SJCRH30 (cell line): ENCODE measurements at places on chromosomes 3 and 15.
A peak's percentile ranks its signal among the peaks of the same experiment; 100 is the strongest.

DNA sequence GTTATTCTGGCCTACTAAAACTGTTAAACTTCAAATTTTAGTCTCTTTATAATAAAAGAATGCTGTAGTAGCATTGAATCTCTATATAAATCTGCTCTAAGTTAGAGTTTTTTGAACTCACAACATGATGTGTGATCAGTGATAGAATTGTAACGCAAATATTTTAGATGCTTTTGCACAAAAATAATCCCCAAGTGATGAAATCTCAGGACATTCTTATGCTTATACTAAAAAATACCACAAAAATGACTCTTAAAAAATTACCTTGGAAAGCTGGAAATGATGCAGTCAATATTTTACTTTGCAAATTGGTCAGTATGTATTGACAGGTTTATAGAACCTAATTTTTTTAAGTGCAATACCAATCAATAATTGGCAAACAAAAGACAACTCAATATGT is 375.3 kb downstream of the TBC1D5 start:
- no peak for DNase-seq

- DNase-seq: peak; percentile 59
Measured at GRCh38 chr3:47578119-47578632, 489 bp downstream of the CSPG5 start.

DNA sequence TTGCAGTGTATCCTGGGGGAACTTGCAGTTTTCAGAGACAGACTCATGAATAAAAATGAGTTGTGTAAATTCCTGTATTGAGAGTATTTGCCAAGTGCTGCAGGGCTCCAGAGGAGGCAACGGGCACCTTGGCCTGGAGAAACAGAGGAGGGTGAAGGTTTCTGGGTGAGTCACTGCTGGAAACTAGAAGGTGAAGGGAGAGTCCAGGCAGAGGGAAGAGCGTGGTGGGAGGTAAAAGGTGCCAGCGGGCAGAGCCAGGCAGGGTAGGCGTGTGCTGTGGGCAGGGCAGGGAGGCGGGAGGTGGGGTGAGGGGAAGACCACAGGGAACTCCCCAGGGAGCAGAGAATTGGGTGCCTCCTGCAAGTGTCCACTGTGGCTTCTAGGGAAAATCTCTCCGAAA is 120.8 kb downstream of the SLCO3A1 start:
- DNase-seq: no peak

DNA sequence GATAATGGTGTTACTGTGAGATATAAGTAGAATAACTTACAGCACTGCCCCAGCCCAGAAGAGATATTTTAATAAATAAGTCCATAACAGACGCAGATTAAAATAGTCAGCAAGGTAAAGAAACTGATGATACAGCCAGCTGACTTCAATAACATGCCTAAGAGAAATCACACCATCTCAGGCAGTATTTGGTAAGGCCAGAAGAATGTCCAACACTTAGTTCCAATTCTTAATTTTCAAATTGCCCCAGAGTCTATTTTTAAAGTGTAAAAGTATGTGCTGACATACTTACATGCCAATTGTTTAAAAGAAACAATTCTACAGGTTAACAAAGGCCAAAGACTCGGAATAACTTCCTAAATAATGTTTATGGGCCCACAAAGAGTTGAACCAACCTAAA is 1.6 kb downstream of the GNB4 start:
- DNase-seq: no peak

- no peak for DNase-seq
Measured at GRCh38 chr3:13087320-13087990, 14.2 kb upstream of the IQSEC1 start.

GRCh38 chr3:27302891-27303290 is 66.3 kb downstream of the NEK10 start:
- DNase-seq: no peak
